Stimulated activated CD4-positive, alpha-beta T cell treated with anti-CD3 and anti-CD28 coated beads, Interleukin-4, amount 100 ng/mL, for 4 hours (primary cell): ENCODE measurements at places on chromosomes 12 and 14.

DNA sequence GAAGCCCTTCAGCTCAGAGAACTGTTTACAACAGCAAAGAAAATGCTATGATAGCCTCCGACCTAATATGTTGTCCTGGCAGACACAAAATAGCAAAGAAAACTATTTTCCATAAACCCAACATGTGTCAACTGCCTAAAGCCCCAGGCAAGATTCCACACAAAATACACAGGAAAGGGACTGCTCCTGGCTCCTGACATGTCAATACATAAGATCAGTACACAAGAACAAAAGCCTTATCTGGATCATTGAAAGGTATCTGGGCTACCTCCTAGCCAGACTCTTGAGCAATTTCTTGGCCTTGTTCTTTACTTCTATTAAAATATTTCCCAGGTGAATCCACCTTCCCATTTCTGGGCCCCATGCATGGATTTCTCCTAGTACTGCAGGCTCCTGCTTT is 242.3 kb upstream of the GRIP1 start:
- no peak for DNase-seq

- no peak for DNase-seq
Measured at GRCh38 chr12:2857021-2857431, at the start of gene TEX52. TSS of gene TEX52 (minus strand) at chr12:2857039. CDS start at chr12:2857026, 13 bp downstream.

- no peak for DNase-seq
Measured at GRCh38 chr12:92847368-92847767, 81.7 kb downstream of the EEA1 start.

DNA sequence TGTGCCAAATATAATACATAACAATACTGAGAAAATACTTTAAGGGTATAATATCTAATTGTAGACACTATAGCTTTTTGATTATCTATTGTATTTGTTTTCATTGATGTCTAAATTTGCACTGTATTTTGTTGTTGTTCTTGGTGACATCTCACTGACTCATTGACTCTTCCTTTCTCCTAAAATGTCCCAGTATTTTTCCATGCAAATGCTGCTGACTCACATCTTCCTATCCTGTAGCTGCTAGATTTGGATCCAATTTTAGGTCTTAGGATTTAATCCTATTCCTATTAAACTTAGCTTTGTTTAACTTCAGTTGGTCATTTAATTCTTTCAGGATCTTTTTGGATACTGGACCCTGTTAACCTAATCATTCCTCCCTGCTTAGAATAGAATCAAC is 148.5 kb downstream of the TMTC2 start:
- no peak for DNase-seq

DNA sequence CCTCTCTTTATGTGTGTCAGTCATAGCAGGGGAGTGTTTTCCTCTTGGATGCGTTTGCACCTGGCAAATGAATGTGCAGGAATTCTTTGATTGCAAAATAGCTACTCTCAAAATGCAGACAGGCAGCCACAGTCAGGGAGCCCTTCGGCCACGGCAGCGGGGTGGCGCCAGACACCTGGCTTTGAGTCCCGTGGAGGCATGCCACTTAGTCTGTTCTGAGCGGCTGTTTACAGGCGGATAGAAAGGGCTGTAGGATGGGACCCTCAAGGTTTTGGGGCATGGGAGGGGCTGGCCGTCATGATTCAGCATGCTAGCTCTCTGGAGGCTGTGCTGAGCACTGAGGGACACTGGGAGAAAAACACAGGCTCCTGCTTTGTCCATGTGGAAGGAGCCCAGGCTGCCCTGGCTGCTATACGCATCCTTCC is 117.1 kb downstream of the SLC25A47 start:
- no peak for DNase-seq

GRCh38 chr14:101335061-101335661 is 226.1 kb upstream of the DIO3 start:
- no peak for DNase-seq

GRCh38 chr14:89406941-89407340 is 10.1 kb downstream of the FOXN3 start:
- DNase-seq = no peak

DNA sequence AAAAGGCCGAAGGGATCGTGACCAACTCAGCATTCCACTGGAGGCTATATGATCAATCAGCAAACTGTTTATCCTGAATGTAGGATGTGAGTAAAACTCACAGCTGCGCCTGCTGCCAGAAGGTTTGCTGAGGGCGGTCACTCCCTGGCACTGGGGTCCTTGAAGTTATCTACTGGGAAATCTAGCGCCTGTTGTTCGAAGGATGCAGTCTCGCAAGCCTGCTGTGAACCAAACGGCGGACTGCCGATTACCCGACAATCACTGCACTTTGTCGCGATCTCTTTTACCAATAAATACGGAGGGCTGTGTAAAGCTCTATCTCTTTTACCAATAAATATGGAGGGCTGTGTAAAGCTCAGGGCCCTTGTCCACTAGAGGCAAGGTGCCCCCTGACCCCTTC is 12.9 kb downstream of the DDX51 start:
- no peak for DNase-seq

- no peak for DNase-seq
Measured at GRCh38 chr12:51326698-51327439, 2.9 kb upstream of the BIN2 start.

GRCh38 chr12:93882763-93883162 is 205.6 kb downstream of the CRADD start:
- DNase-seq = no peak

DNA sequence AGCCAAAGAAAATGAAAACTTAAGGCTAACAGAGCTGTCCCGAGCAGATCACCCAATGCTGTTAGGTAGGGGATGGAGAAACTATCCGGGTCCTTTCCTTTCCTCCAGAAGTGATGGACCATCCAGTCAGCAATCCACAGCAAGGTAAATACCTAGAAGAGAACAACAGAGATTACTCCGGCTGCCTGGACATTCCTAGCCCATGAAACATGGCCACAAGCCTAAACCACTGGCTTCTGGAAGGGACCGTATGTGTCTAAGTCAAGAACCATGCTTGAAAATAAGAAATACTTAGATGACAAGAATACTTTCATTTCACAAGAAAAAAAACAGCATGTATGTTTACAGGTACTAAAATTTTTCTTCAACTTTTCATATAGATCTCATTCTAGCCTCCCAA is 152.9 kb downstream of the SLC41A2 start:
- DNase-seq = no peak

- no peak for DNase-seq
Measured at GRCh38 chr14:95756127-95756526, 42.2 kb upstream of the TCL1A start.

DNA sequence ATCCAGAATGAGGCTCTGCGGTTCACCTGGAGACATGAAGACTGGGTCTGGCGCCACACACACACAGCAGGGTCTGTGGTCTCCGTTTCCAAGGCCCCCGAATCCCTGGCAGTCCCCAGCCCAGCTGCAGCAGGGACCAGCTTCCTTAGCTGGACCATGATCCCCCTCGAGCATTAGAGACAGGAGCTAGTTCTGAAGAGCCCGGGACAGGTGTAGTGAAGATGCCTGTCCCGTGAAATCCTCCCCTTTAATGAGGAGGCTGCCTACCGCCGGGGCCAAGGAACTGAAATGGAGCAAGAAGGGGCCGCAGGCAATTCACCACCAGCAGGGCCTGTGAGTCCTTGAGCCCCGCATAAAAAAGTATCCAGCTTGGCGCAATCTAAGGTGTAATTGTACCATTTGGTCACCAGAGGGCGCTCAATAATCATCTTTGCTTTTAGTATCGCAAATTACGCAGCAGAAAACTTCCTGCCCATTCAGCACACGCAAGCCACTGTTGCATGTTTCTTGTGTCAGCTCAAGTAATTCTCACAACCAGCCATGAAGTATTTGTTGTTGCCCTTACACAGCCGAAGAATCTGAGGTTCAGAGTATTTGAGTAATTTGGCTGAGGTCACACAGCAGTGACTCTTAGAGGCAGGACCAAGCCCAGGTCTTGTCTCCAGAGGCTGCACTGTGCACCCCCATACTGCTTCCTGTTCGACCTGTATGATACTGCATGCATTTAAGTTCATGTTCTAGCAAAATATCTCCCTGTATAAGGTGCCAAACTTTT is 54.3 kb upstream of the PPP2R5C start:
- peak; percentile 57 for DNase-seq

DNA sequence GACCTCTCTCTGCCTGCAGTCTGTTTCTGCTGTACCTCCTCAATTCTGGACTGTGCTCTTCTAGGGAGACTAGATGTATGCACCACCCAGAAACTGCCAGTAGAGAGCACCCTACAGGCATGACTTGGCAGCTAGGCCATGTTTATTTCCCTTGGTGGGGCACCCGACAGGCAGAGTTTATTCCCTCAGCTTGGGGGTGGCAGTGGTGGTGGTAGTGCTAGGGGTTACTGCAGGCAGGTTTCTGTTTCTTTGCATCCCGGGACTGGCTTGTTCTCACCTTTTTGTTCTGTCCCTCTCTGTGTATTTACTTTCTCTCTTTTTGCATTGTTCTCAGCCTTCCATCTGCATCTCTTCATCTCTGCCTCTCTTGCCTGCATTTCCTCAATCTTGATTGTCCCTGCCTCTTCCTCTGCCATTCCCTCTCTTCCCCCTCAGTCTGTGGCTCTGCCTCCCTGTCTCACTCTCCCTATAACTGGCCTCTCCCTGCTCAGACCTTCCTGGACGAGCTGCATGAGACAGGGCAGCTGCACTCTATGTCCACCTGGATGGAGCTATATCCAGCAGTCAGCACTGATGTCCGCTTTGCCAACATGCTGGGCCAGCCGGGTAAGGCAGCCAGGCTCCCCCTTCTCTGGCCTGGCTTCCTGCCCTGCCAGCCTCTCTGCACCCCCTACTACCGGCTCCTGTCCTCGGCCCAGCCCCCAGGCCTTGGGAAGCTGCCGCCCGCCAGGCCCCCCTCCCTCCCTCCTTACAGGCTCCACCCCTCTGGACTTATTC is 13.8 kb downstream of the PRPF40B start:
- peak; percentile 55 for DNase-seq

GRCh38 chr14:68741839-68742470 is 50.9 kb downstream of the ZFP36L1 start:
- no peak for DNase-seq

DNA sequence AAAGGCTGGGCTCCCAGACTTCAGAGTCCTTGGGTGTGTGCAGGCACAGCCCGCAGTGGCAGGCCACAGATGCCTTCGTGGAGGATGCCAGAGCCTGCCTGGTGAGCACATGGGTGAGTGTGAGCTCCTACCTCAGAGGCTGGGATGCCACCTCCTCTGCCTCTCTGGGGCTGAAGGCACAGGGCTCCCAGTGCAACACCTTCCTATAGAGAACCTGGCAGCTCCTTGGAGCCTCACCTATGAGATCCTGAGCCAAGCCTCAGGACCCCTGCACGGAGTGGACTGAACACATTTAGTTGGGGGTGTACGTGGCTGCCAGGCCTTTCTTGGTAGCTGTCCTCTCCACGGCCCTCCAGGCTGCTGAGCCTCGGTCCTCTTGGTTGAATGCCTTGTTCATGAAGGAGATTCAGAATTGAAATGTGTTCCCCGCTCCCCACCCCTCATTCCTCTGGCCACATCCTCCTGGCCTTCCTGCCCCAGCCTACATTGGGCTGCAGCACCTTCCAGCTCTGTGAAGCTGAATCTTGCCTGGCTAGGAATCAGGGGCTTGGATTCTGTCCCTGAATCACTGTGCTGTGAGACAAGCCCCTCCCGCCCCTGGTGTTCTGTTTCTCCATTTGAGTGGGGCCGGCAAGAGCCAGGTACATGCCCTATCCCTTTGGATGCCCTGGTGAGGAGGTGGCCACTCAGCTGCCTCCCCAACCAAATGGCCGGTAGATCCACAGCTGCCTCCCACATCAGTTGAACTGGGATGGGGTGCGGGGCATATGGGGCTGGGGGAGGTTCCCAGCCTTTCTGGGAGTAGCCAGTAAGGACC is 38.7 kb upstream of the TRAF3 start:
- DNase-seq = no peak

GRCh38 chr12:68290126-68290525 is 36.7 kb upstream of the IL22 start:
- DNase-seq = no peak

DNA sequence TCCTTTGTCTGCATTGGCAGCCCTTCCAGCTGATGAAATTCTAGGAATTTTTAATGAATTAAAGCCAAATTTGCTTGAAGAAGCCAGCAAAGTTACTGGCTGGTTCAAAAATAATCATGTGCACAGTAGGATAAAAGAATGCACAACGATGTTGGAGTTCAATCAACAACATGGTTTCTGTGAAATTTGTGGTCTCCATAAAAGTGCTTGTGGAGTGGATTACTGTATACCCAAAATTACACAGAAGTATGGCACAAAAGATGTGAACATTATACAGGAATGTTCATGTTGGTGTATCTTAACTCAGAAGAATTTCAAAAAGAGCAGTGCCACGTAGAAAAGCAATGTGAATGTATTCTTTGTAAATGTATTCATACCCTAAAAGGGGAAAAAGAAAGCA is 105.0 kb upstream of the METAP2 start:
- DNase-seq = no peak

DNA sequence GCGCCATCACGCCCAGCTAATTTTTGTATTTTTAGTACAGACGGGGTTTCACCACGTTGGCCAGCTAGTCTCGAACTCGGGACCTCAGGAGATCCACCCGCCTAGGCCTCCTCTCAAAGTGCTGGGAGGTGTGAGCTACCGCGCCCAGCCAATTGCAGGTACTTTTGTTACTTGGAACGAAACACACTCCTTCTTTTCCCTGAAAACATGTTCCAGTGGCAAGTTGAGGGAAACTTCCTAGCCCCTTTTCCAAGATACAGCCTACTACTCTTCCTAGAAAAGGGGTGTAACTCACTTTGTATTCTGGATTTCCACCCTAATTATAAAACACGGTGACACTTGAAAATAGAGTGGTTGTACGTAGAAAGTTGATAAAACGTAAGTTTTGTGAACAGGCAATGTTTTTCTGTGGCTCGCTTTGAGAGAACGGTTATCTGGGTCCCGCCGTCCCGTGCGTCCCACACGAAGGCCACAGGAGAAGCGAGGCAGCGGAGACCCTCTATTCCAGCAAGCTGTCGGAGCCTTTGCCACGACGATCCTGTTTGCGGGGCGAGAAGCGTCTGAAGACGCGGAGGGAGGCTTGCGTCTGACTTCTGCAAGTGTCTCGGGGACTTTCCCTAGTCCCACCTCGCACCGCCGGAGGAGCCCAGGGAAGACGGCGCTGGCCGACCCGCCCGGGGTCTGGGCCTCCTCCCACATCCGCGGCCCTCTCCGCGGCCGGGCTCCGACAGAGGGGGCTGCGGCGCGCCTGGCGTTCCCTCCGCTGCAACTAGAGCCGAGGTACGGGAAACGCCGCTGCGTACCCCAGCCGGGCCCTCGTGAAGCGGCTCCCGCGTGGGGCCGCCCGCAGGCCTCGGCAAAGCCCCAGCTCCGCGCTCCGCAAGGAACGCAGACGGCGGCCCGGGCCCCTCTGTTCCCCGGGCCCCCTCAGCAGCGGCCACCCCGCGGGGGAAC is 745 bp downstream of the CDCA4 start:
- DNase-seq = peak; percentile 51

- no peak for DNase-seq
Measured at GRCh38 chr12:4089121-4089606, 184.4 kb upstream of the CCND2 start.

GRCh38 chr14:101004954-101005353 is 101.4 kb upstream of the RTL1 start:
- no peak for DNase-seq

DNA sequence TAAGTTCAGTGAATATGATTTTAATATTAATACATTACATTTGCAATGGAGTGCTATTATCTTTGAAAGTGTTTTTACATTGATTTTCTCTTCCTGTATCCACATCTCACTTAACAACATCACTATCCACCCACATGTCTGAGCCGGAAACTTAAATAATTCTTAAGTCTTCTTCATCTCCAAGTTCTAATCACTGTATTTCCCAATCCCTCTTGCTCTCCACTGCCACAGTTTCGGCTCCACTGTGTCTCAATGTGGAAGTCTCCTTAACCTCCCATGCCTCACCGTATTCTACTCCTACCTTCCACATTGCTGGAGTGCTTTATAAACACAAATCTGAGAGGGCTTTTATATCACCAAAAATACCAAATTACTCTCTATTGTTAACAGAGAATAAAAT is 25.3 kb downstream of the RTN1 start:
- no peak for DNase-seq
